ENCODE measurements at places on chromosomes 7 and 10.

- no peak for DNase-seq
Observed at GRCh38 chr7:100818366-100818765, 9.0 kb downstream of the EPHB4 start.

- DNase-seq: no peak
Observed at GRCh38 chr7:112162784-112163506, 43.3 kb downstream of the DOCK4 start.

GRCh38 chr7:100215895-100216294 is 3.9 kb upstream of the PVRIG start:
- DNase-seq: no peak

GRCh38 chr7:116316838-116317628 is 106.7 kb downstream of the TES start:
- peak; percentile 83 for DNase-seq

GRCh38 chr7:49631071-49631815 is 142.2 kb upstream of the VWC2 start:
- DNase-seq: no peak

DNA sequence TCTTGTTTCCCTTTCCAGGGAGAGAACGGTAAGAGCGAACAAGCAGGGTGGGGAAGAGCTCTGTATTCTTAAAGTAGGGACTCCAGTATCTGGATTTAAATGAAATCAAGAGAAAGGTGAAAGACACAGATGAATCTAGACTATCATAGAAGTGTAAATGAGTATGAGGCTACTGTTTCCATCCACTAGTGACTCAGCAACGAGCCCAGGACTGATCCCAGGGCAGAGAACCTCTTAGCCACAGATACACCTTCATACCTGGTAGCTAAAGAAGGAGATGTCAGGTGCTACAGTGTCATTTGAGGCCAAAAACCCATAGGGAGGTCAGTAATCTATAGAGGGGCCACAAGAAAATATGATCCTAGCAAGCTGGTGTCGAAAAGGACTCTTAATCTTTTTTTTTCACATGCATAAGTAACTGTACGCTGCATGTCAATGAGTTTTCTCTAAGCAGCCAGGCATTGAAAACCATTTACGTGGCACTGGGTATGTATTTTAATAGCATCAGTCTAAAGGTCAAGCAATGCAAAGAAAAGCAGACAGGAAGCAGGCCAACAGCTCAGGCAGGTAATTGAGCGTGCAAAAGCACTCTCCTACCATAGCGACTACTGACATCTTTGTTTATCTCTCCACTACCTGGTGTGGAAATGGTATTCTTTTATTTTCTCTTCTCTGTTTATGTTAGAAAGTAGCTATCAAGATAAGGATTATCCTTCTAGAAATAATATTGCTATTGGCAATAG is 91.5 kb upstream of the EGR2 start:
- DNase-seq: no peak

DNA sequence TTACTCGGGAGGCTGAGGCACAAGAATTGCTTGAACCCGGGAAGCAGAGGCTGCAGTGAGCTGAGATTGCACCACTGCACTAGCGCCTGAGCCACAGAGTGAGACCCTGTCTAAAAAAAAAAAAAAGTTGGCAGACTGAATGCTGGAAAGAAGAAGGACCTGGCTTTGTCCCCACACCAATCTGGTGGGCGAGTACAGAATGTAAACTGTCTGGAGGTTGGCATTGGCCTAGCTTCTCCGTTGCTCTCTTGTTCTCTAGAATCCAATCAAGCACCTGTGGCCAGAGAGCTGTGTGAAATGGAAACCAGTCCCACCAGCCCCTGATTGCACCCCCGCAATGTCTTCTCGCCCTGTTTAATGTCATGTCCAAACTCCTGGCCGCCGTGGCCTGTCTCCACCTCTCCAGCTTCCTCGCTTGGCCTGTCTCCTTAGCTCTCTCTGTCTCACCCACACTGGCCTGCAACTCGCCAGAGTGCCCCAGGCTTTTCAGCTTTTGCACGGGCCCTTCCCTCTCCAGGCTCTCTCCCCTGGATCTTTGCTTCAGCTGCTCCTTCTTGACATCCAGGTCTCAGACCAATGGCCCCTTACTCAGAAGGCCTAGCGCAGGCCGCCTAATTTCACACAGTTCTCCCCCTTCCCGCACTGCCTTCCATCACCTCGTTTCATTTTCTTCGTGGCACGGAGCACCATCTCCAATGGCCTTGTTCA is 670 bp upstream of the AGK start:
- no peak for DNase-seq

DNA sequence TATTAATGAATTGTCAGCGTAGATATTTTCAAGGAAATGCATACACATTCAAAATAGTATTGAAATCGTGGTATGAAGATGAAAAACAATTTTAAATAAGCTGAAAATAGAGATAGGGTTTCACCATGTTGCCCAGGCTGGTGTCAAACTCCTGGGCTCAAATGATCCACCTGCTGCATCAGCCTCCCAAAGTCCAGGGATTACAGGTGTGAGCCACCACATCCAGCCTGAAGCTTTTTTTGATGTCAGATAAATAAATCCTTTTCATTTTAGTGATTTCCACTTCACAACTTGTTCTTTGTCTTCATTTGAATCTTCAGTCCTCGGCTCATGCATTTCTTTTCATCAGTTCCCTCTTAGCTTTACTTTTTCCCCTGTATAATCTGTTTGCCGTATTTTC is 4.6 kb downstream of the CDK13 start:
- DNase-seq: no peak

- DNase-seq: no peak
Observed at GRCh38 chr7:148633761-148634160, 43.2 kb downstream of the C7orf33 start.

- no peak for DNase-seq
Observed at GRCh38 chr10:12872577-12872976, 128.9 kb downstream of the CCDC3 start.

GRCh38 chr7:30168835-30169573 is 34.2 kb downstream of the MTURN start:
- no peak for DNase-seq

DNA sequence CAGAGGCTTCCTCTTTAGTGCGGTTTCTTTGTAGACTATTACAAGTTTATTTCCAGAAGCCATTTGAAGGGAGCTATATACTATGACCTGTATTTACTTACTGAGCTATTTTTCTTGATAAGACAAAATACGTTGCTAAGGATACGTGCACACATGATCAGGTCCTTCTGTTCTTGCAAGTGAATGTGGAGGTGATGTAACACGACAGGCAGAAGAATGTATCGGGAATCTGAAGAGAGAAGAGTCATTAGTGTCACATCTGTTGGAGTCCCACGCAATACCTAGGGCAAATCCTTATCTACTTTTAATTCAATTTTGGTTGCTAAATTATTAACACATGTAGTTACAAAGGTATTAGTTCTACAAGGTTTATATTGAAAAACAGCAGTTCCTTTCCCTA is 284.6 kb upstream of the IMMP2L start:
- no peak for DNase-seq

- no peak for DNase-seq
Observed at GRCh38 chr10:97540669-97541500, 31.7 kb upstream of the ANKRD2 start.

GRCh38 chr10:121526801-121527221 is 71.4 kb downstream of the FGFR2 start:
- DNase-seq: no peak

DNA sequence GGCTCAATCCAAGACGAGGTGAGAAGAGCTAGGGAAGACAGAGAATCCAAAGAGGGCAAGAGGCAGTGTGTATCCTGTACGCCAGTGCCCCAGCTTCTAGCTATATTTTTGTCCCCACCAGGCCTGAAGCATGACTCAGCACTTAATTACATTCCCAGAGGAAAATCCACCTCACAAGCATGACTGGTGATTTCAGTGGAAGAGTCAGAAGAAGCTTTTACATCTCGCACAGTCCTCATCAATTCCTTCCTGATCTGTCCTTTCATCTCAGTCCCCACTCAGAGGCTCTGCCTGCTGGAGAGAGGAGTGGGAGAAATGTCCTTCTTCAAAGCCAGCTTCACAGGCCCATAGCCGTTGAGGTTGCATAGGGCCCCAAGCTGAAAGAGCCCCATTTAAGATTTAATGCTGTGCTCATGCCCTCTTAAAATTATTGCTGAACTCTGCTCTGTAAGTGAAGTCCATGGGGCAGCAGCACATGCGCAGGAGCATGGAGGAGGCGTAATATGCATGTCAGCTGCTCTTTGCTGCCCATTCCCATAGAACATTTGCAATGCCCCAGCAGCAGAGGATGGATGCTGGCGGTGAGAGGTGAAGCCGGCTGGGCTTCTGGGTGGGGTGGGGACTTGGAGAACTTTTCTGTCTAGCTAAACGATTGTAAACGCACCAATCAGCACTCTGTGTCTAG is 39.0 kb upstream of the AOAH start:
- no peak for DNase-seq

DNA sequence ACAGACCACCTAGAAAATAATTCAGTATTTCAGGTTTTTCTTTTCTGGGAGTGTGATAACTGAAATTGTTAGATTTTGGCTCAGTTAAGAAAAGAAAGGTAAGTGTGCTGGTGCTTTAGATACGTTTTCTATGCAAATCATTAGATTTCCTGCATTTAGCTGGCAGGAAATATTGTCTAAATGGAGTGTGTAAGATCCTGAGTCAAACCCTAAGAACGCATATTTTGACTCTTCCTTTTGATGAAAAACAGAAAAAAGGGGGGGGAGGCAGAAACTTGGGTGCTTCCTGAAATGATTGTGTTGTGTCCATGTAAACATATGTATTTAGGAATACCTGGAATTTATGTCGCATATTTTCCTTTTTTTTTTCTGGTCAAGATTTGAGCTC is 1.2 kb downstream of the GRK5 start:
- DNase-seq: no peak

- DNase-seq: no peak
Observed at GRCh38 chr10:12539350-12540164, 190.2 kb downstream of the CAMK1D start.

- no peak for DNase-seq
Observed at GRCh38 chr10:32501906-32502305, 56.0 kb downstream of the CCDC7 start.

GRCh38 chr10:130790339-130790738 is 521.2 kb downstream of the TCERG1L start:
- no peak for DNase-seq

GRCh38 chr10:90148116-90148855 is 446.9 kb downstream of the KIF20B start:
- DNase-seq: no peak

DNA sequence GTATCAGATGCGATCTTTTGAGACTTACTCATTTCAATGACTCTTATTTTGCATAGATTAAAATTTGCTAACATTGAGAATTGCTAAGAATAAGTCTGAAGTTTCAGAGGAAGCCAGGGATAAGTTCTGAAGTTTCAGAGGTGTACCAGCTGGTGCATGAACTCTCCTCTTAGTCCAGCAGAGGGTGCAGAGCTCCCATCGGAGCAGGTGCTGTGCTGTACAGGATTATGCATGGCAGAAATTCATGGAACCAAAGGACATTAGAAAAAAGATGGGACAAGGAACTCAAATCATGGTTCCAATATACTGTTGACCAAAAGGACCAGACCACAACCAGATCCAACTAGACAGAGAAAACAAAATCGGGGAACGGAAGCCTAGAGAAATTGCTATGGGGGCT is 41.9 kb downstream of the MGAM2 start:
- no peak for DNase-seq

DNA sequence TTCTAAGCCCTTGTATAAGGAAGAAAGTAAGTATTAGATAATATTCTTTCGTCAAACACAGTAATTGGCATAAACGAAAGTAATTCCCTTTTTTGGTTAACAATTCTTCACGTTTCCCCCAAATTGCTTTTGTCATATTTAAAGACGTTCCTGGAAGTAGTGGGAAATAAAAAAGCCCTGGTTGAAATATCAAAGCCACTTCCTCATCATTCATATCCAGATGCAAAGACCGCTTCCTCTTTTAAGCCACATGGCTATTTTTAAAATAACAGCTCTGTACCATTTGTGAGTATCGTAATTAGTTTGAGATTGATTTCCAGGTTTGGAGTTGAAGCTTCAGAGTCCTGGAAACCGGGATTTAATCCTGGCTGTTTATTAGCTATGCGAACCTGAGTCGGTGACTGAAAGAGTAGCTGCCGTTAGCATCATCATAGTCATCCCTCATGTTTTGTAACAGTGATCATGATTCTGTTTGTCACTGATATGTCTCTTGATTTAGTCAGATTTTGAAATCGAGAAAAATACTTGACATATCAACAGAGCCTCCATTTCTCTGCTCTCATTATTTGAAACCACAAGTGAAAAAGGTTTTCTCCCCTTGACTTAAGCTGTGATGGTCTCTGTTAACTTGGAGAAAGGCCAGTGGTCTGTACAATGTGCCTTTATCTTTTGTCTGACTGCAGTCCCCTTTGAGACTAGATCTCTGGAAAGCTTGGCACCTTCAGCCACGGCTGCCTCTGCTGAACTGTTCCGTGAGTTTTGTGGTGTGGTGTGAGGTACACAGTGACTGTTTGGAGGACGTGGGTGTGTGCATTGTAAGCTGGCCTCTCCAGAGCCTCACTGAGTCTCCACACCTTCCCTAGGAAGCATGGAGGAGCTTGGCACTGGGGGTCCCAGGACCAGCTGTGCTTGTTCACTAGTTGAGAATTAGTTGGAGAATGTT is 18.1 kb downstream of the OPTN start:
- DNase-seq: no peak

- DNase-seq: no peak
Observed at GRCh38 chr10:108848046-108848445, 1075.3 kb downstream of the XPNPEP1 start.

GRCh38 chr7:30894866-30895605 is 16.6 kb upstream of the AQP1 start:
- no peak for DNase-seq

- no peak for DNase-seq
Observed at GRCh38 chr10:129808092-129808983, 155.7 kb downstream of the EBF3 start.

DNA sequence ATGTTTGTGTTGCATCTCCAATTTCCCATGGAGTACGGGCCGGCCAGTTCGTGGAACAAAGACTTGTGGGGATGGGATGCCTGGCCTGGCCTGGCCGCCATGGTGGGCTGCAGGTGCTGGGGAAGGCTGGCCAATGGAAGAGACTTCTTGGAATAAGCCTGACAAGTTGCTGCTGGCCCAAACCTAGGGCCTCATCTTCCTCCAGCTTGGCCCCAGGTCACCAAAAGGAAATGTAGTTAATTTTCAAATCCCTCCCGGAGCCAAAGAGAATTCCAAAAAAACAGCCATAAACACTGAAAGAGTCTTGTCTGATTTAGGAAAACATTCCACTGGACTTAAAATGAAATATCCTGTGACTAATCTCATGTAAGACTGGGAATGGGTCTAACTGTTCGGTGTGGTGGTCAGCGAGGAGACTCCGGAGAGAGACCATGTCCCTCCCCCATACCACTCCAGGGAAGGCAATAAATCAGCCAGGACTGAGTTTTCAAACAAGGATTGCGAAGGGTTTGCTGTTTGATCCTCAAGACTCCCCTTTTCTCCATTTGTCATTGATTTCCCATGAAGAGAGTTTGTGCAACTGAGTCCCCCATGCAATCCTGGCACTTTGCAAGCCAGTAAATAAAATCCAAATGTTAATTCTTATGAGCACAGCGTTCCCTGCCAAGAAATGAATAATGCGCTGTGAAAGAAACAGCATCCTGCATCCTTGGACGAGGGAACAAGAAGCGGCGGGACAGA is 128.7 kb upstream of the HABP2 start:
- DNase-seq: no peak

GRCh38 chr10:3886641-3887251 is 101.7 kb upstream of the KLF6 start:
- no peak for DNase-seq

GRCh38 chr7:46622251-46622650 is 701.2 kb upstream of the IGFBP3 start:
- DNase-seq: no peak

All from RWPE2 (cell line).